ENCODE measurements at places on chromosomes 16 and 17. TPM values are rescaled to one million over a fixed set of nuclear protein-coding genes. Genes with fewer than 3 reads are reported as not detected.

SRCAP gene
- total RNA-seq = 36.9 TPM

LGALS9B gene
- total RNA-seq = not detected

GAS2L2 gene
- total RNA-seq = not detected

OTOP3 gene
- total RNA-seq = not detected

MYLK3 gene
- 0.54 TPM for total RNA-seq

ACSM2A gene
- total RNA-seq = not detected

TCF25 gene
- 128 TPM for total RNA-seq

ANKRD40CL gene
- not detected for total RNA-seq

NPIPB13 gene
- 0.32 TPM for total RNA-seq

GRCh38 chr17:18014006-18014405 is 25.0 kb downstream of the ATPAF2 start:
- ATAC-seq = no peak

DNA sequence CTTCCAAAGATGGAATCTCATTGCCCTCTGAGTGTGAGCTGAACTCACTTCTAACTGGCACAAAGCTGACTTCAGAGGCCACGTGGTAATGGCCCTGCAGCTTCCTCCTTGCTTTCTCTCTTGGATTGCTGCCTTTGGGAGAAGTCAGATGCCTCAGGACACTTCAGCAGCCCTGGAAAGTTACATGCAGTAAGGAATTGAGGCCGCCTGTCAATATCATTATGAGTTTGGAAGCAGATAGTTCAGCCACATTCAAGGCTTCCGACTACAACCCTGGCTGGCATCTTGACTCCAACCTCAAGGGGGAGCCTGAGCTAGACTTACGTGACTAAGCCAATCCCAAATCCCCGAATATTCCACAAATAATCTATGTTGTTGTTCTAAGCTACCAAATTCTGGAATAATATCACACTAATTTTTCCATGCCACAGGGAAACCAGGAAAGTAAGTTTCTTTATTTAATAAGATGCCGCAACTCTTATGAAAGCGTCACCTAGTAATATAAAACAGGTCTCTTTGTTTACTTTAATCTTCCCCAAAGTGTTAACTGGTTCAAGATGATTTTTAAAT is 13.6 kb downstream of the CEP20 start:
- ATAC-seq = peak; percentile 75

GRCh38 chr16:77928096-77928495 is 94.3 kb upstream of the CLEC3A start:
- ATAC-seq = no peak

DNA sequence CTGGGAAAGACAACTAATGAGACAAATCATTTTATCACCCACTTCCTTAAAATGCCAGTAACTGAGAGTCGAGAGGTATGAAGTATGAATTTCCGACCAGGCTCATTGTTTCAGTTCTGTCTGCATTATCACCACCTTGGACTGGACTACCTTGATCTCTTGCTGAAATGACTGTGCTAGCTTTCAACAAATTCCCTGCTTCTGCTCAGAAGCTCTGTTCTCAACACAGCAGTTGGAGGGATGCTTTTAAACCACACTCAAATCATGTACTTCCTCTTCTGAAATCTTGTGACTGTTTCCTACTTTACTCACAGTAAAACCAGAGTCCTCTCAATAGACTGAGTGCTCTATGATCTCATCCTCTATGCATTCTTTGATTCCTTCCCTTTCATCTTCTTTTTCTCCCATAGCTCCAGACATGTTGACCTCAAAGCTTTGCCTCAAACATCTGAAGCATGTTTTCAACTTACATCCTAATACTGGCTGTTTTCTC is 195.8 kb downstream of the KCNJ2 start:
- no peak for ATAC-seq

DNA sequence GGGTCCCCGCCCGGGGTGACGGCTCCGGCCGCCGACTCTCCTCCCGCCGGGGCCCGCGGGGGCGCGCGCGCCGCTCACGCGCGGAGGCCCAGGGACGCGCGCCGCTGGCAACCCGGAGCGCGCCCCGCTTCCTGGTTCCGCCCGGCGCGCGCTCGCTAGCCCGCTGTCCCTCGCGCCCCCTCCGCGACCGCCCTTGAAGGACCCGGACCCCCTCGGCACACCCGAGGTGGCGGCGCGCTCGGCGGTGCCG is at the start of gene STAT5B:
Gene STAT5B, minus strand, starts transcription at position 33 of the 250 bp plus-strand sequence. CDS start 44,264 bp downstream, outside the sequence.
- ATAC-seq = peak; percentile 88

- no peak for ATAC-seq
Observed at GRCh38 chr17:19381361-19381740, 3.1 kb downstream of the MAPK7 start.

DNA sequence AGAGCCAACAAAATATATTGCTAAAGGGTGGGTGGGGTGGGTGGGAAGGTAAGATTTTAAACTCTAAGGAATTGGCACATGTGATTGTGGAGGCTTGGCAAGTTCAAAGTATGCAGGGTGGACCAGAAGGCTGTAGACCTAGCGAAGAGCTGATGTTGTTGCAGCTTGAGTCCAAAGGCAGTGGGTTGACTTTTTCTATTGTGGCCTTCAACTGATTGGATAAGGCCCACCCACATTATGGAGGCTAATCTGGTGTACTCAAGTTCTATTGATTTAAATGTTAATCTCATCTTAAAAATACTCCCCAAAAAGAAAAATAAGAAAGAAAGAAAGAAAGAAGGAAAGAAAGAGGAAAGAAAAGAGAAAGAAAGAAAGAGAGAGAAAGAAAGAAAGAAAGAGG is 22.4 kb downstream of the ZNF200 start:
- ATAC-seq = no peak

- ATAC-seq = no peak
Observed at GRCh38 chr17:45948498-45948880, 50.6 kb upstream of the STH start.

GRCh38 chr16:65546353-65546791 is 424.5 kb upstream of the CDH11 start:
- no peak for ATAC-seq

- ATAC-seq = no peak
Observed at GRCh38 chr16:629833-630248, 944 bp upstream of the WFIKKN1 start.

DNA sequence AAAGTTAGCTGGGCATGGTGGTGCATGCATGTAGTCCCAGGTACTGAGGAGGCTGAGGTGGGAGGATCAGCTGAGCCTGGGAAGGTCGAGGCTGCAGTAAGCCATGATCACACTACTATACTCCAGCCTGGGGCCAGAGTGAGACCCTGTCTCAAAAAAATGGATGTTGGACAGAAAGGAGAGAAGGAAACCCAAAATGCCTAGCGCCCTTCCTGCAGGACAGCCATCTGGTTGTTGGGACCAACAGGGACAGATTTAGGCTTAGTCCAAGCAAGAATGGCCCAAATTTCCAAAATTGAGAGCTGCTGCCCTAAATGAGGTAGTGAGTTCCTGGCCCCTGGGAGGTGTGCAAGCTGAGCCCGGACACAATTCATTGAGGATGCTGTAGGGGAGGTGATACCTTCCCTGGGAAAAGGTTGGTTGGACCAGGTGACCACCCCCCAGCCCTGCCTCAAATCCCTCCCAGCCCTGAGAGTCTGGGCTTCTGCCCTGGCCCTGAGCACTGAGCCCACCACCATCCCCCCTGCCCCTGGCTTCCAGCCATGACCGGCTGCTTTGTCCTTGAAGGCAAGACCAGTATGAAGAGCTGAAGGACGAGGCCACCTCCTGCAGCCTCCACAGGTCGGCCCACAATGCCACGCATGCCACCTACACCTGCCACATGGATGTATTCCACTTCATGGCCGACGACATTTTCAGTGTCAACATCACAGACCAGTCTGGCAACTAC is 35.1 kb downstream of the IL21R start:
- no peak for ATAC-seq

- no peak for ATAC-seq
Observed at GRCh38 chr17:74759941-74760340, 11.5 kb downstream of the NHERF1 start.

GRCh38 chr16:69619514-69619913 is 53.7 kb downstream of the NFAT5 start:
- no peak for ATAC-seq

GRCh38 chr16:58299757-58300349 is 5.0 kb upstream of the PRSS54 start:
- ATAC-seq = no peak

DNA sequence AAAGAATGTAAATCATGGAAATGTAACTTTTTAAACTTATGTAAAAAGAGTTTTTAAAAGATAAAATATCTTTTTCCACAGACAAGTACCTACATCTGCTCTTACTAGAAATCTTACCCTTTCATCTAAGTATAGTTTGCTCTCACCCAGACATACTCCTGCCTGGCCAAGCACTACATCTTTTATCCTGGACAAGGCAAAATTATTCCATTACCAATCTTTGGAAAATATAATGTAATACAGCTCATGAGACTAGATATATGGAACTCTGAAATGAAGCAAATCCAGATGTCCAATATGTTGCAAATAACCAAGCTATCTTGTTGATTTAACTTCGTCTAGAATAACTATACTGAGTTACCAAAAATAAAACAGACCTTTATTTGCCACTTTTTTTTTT is 50.0 kb downstream of the VMP1 start:
- ATAC-seq = no peak

GRCh38 chr17:16491131-16491702 is 776 bp downstream of the LRRC75A start:
- no peak for ATAC-seq

All from gastroesophageal sphincter (tissue), 4 donors.